ENCODE measurements at places on chromosomes 6 and 20.

- DNase-seq: no peak
Observed at GRCh38 chr20:62132421-62132820, 10.1 kb downstream of the LSM14B start.

- DNase-seq: no peak
Observed at GRCh38 chr20:2746636-2747265, 53.7 kb downstream of the CPXM1 start.

- no peak for DNase-seq
Observed at GRCh38 chr20:46802722-46803121, 91.9 kb upstream of the EYA2 start.

DNA sequence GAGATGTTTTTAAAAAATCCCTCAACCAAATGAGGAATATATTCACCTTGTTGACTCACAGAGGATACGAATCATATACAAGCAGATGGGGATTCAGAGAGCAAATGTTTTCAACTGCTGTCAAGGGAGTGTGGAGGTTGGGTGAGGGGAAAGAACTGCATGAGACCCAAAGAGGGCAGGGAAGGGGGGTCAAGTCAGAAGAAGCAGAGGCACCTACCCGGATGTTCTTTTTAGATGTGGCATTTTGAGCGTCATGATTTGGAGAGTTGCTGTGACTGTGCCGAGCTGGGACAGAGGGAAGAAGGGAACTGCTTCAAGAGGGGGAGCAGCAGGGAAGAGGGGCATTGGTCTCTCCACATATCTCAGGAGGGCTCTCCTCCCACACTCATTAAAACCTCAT lies 191.3 kb upstream of the PROKR2 start:
- no peak for DNase-seq

DNA sequence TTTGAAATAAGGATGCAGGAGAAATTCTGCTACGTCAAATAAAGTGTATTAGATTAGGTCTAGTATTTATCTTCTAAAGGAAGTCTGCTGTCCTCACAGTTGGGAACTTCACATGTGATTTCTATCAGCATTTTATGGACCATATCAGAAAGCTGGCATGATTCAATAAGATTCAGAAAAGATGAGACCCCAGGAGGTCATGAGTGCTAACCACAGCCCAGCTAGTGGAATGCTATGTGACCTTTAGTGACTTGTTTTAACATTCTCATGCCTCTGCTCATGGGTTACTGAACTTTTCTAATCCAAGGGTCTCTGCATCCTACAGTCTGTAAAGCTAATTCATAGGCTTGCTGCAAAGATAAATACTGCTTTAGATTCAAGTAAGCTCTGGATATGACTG lies 150.1 kb downstream of the GMPR start:
- DNase-seq: no peak

DNA sequence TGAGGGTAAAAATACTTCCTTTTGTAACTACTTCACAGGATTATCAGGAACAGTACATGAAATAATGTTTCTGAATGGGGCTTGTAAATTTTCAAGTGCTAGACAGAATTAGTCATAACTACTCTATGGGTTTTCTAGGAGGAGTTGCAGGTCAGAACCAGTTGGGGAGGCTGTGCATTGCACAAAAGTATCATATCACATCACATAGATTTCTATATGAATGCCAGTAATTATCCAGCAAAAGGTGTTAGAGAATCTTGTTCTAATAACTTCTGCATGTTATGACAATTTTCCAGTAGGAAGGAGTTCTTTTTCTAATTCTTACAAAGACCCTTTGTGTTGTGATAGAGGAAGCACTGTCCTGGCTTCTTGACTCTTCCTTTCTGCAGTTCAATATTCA lies 551.6 kb downstream of the COL12A1 start:
- no peak for DNase-seq

DNA sequence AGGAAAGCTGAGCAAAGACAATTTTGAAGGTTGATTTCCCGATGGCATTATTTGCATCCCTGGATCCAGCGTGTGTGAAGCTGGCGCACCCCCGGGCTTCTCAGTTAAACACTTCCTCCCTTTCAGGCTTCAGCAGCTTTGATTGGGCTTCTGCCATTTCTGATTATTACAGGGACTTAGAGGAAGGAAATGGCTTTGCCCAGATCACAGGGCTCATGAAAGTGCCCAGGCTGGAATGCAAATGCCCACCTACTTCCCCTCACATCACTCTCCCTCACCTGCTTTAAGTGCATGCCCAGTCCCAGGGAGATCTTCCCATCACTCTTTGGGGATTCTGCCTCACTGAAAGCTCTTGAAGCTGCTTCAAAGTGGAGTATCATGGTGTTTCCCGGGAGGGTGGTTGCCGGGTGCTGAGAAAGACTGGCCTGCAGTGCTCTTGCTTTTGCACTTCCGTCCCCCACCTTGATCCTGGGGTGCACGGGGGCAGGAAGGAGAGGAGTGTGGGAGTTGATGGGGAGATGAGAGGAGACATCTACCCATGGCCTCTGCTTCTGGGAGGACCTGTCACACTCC lies 28.3 kb downstream of the PHACTR3 start:
- no peak for DNase-seq

- no peak for DNase-seq
Observed at GRCh38 chr20:12535770-12536169, 473.0 kb upstream of the SPTLC3 start.

GRCh38 chr6:36912030-36912454 lies 26.3 kb downstream of the C6orf89 start:
- no peak for DNase-seq

GRCh38 chr20:59673288-59673997 lies 69.1 kb downstream of the PHACTR3 start:
- no peak for DNase-seq

DNA sequence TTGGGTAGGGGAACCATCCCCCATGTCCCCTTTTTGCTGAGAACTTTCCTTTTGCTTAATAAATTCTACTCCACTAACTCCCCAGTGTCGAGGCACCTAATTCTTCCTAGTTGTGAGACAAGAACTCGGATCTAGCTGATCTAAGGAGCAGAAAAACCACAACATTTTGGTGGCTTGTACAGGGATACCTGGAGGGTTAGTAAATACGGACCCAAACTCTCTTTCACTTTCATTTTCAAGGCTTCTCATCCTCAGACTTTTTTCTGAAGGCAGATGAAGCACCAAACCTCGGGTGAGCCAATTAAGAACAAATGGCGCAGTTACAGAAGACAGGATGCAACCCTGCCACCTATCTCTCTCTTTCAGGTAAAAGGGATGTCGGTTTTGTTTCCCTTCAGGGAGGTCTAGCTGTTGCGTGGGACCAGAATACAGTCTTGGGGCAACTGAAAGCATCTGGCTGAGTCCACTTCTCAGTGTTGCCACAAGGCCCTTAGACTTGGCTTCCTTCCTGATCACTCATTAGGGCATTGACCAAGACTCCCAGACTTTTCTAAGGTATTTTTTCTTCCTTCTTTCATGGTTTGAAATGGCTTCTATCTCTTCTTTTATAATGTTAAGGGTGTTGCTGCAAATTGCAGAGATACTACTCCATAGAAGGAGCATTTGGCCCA lies 11.1 kb upstream of the HTR1B start:
- no peak for DNase-seq

- no peak for DNase-seq
Observed at GRCh38 chr6:119764927-119765681, 415.5 kb upstream of the MAN1A1 start.

DNA sequence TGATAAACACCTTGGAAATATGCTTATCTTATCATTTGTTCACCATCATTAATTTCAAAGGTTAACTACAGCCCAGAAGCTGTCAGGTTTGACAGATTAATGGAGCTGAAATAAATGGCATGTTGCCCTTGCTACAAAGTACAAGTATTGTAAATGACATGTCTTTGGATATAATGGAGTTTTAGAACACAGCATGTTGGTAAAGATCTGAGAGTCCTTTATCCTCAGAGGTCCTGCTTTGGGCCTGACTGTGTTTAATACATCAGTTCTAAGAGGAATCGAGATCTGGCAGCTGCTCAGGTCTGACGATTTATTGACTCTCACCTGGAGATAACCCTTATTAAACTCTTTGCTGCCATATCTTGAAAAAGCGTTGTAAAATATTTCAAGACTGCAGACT lies 222.7 kb upstream of the OPRM1 start:
- no peak for DNase-seq

DNA sequence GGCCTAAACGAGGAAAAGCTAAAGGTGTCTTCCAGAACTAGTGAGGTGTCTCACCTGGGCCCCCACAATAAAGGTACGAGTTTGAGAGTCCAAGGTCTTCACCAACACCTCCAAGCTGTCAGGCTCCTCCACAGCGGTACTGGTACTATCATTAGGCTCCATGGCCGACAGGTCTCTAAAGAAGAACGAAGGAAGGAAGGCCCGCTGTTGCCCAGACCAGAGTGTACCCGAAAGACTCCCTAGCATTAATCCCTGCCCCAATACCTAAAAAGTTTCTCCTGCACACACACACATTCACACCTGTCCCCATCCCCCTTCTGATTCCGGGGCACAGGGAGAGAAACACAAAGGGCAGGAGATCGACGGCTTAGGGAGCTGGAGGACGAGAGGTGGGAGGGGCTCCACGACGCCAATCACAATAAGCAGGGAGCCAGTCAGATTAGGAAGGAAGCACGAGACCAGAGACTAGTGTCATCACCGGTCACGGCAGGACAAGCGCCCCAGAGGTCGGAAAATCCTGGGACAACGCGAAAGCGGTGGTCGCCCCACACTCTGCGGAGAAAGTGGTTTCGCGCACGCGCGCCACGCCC lies 764 bp downstream of the BAG6 start:
- no peak for DNase-seq

GRCh38 chr6:11865680-11866300 lies 87.2 kb upstream of the ADTRP start:
- DNase-seq: no peak

DNA sequence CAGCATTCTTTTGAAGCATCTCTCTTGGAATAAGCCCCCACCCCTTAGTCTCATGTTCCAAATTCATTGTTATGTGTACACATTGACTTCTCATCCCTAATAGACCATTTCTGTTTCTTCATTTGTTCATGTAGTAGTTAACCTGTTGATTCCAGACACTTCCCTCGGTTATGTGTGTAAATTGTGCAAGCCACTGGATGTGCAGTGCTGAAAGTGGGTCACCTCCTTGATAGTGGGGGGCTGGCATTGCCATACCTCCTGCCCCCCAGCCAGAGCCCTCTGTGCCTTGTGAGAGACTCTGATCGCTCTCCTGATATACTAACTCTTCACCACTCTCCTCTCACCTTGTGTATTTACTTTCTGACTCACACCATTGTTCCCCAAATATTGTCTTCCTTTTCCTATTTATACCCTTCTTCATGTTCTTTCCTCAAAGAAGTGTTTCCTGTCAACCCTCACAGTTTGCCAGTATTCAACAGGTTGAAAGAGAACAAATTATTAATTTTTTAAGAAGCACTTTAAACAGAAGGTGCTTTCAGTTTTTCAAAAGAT lies 59.0 kb downstream of the HIVEP1 start:
- DNase-seq: no peak

DNA sequence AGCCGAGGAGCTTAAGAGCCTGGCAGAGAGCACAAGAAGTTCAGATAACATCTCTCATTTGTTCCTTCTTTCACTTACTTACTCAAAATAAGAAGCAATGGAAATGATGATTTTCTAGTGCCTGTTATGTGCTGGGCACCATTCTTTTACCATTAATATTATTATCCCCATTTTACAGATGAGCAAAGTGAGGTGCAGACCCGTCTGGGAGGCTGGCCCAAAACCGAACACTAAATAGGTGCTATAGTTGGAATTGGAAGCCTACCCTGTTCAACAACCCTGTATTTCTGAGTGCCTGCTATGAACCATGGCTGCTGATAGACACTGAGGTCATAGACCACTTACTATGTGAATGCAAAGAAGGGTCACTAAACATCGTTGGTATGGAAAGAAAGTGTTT lies 25.0 kb upstream of the MTRF1L start:
- DNase-seq: no peak

DNA sequence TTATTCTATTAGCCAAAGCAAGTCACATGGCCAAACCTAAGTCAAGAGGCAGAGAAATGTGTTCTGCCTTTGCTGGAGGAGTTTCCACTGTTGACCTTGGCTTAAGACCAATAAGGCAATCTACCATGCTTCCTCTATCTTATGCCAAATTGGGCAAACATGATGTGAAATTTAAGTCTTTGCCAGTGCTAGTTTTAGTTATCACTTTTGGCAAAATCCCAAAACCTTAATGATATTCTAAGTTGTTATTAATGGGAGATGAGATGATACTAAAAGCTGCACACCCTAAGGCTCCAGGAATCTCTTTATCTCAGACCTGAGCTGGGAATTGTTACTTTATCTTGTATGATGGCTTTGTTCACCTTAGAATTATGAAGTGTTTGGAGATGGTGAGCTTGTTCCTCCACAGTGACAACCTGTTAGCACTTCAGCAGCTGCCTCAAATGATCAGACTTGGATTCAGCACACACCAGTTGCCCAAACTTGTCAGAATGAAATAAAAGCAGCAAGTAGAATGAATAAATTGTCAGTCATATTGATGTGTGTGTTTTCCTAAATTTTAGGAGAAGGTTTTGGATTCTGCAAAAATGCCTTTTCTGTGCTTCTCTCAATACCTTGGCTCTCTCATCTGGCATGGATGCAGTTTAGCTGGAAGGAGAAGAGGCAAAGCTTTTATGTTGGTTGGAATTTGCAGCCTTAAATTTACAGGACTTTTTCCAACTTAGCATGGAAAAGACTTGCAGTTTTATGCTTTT lies 49.3 kb downstream of the RIN2 start:
- no peak for DNase-seq

- DNase-seq: no peak
Observed at GRCh38 chr6:26414281-26414680, 12.2 kb downstream of the BTN3A1 start.

GRCh38 chr6:164665328-164665727 lies 644.1 kb downstream of the C6orf118 start:
- DNase-seq: no peak

DNA sequence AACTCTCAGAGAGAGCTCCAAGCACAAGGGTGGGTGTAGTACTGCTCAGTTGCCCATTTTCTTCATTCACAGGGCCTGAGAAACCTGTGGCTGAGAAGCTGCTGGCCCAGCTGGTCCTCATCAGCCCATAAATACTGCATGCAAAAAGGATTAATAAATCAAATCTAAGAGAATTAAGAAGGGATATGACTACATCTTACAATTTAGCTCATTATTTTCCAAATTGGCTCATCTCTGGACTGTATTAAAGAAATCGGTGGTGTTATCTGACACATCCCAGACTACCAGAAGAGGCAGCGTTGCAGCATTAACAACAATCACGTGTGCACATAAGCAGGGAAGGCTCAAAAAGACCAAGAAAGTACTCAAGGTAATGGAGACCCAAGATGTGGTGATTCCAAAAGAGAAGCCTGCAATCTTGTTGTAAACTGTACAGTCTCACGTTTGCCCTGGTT lies 90.7 kb downstream of the CD24 start:
- no peak for DNase-seq
